ENCODE measurements at places on chromosomes 4 and X. TPM values are rescaled to one million over a fixed set of nuclear protein-coding genes. Genes with fewer than 3 reads are reported as not detected.

GRCh38 chrX:10156199-10157031, at the start of gene CLCN4:
TSS of gene CLCN4 (plus strand) at chrX:10156975. CDS start at chrX:10185033, 28,058 bp downstream.
- H3K4me1 ChIP-seq = peaks cover 29% of the 10 kb centered on the region
- DNase-seq = peak; percentile 65
- peak within 1 kb of the TSS; percentile 91 for H3K27ac ChIP-seq
- H3K36me3 ChIP-seq = peaks cover 16% of the 10 kb centered on the region
- H3K4me3 ChIP-seq = peak within 1 kb of the TSS; percentile 40

GRCh38 chrX:150897421-150898320, 797 bp downstream of the CD99L2 start:
- peak overlapping the region; percentile 70 for H3K27ac ChIP-seq
- H3K36me3 ChIP-seq = no peaks in the 10 kb centered on the region
- no peaks in the 10 kb centered on the region for H3K4me1 ChIP-seq

GRCh38 chr4:5940470-5941203, 47.8 kb upstream of the CRMP1 start:
- no peak for DNase-seq
- H3K27me3 ChIP-seq = no peaks in the 10 kb centered on the region
- H3K4me1 ChIP-seq = no peaks in the 10 kb centered on the region
- H3K36me3 ChIP-seq = no peaks in the 10 kb centered on the region
- no peak overlapping the region for H3K27ac ChIP-seq
- no peak overlapping the region for H3K4me3 ChIP-seq

DNA sequence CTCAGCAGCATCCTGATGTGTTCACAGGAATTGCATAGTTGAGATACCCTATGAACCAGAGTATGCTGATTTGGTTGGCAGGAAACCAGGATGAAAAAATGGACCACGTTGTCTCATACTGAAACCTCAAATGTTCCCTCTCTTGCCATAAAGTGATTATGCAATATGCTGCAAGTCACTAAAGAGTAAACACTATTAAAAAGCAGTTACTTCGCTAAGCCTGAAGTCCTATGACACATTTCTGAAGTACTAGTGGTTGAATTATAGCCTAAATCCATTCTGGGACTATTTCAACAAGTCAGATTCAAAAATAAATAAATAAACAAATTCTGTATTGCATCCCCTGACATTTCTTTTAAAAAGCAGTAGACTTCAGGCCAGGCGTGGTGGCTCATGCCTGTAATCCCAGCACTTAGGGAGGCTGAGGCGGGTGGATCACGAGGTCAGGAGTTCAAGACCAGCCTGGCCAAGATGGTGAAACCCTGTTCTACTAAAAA, 106.0 kb upstream of the NAP1L5 start:
- H3K4me3 ChIP-seq = no peak overlapping the region
- no peaks in the 10 kb centered on the region for H3K27me3 ChIP-seq
- no peak overlapping the region for H3K27ac ChIP-seq
- H3K36me3 ChIP-seq = no peaks in the 10 kb centered on the region
- no peaks in the 10 kb centered on the region for H3K4me1 ChIP-seq
- no peak for DNase-seq

DNA sequence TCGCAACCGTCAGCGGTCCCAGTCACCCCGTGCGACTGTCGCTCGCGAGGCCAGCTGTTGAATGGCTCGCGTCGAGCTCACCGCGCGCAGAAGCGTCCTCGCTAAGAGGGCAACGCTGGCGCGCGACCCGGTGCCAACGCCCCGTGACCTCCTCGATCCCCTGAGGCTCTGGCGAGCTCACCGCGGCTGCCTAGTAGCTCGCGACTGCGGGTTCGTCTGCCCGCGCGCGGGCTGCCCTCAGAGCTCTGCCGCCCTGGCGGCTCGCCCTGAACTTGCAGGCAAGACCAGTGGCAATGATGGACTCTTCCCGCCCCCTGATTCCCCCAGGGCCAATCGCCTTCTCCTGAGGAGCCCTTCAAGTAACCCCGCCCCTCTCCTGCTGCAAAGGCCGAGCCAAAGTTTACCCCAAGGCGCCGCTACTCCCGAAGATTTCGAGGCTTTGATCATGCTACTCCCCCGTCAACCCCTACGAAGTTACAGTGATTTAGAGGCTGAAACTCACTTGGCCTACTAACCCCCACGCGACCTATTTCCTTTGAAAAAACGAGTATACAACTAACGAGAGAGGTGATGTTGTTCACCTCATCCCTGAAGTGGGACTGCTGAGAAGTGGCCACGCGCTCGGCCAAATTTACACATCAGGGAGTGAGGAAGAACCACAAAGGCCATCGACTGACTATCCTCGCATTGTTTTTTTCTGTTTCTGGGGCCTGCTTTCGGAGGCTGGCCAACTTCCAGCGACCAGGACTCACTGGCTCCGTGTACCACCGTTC, 37.5 kb downstream of the PGRMC1 start:
- peaks cover 7% of the 10 kb centered on the region for H3K27me3 ChIP-seq
- peak; percentile 63 for DNase-seq
- peaks cover 11% of the 10 kb centered on the region for H3K4me1 ChIP-seq
- no peak overlapping the region for H3K27ac ChIP-seq

DNA sequence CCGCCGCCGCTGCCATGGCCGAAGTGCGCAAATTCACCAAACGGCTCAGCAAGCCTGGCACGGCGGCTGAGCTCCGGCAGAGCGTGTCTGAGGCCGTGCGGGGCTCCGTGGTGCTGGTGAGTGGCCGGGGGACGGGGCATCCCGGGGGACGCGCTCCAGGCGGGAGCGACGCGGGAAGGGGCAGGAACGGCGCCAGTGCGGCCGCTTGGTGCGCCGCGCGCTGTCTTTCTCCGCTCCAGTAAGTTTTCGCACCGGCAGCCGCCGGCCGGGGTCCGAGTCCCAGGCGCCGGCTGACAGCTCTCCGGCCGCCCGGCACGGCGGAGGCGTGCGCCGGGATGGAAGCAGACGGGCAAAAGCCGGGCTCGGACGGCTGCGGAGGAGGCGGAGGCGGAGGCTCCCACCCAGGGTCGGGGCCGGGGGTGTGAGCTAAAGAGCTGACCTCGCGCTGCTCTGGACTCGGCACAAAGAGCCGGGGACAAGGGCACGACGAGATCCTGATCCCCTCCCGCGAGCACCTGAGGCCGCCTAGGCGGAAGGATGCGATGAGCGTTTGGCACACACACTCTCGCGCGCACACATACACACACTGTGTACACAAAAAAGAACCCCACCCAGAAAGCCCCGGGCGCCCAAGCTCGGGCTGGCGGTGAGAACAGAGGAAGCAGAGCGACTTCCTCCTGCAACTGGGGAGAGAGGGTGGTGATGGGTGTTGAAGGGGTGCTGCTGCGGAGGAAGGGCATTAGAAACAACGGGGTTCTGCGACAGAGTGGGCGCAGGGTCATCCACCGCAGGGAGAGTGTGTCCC, 545 bp downstream of the DOCK11 start:
- H3K27ac ChIP-seq = peak overlapping the region; percentile 93
- peak; percentile 87 for DNase-seq
- H3K4me3 ChIP-seq = peak overlapping the region; percentile 78
- no peaks in the 10 kb centered on the region for H3K36me3 ChIP-seq
- H3K4me1 ChIP-seq = peaks cover 16% of the 10 kb centered on the region

DNA sequence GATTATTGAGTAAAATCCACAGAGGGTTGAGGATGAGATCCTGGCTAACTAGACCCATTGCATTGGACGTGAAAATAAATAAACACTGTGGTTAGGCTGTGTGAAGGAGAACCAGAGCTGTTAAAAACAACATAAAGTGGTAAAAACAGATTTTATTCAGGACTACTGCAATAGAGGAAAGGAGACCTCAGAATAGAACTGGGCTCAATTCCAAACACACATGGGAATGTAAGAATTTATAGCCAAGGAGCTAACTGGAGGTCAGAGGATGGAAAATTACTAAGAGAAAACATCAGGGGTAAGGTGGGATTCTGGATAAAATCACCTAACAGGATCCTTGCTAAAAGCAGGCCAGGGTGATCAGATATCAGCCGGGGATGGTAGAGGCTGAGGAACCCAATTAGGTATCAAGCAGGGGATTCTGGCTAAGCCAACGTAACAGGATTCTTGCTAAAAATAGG, 112.4 kb downstream of the RNF150 start:
- no peaks in the 10 kb centered on the region for H3K36me3 ChIP-seq
- H3K4me1 ChIP-seq = no peaks in the 10 kb centered on the region
- H3K4me3 ChIP-seq = no peak overlapping the region
- no peak for DNase-seq

- no peaks in the 10 kb centered on the region for H3K27me3 ChIP-seq
- H3K4me3 ChIP-seq = no peak overlapping the region
- H3K36me3 ChIP-seq = no peaks in the 10 kb centered on the region
- no peaks in the 10 kb centered on the region for H3K4me1 ChIP-seq
- H3K27ac ChIP-seq = no peak overlapping the region
Observed at GRCh38 chrX:103756736-103757135, 19.9 kb upstream of the PLP1 start.

GRCh38 chr4:37653601-37654000, 32.6 kb downstream of the RELL1 start:
- no peaks in the 10 kb centered on the region for H3K27me3 ChIP-seq
- no peak overlapping the region for H3K27ac ChIP-seq
- H3K4me3 ChIP-seq = no peak overlapping the region

DNA sequence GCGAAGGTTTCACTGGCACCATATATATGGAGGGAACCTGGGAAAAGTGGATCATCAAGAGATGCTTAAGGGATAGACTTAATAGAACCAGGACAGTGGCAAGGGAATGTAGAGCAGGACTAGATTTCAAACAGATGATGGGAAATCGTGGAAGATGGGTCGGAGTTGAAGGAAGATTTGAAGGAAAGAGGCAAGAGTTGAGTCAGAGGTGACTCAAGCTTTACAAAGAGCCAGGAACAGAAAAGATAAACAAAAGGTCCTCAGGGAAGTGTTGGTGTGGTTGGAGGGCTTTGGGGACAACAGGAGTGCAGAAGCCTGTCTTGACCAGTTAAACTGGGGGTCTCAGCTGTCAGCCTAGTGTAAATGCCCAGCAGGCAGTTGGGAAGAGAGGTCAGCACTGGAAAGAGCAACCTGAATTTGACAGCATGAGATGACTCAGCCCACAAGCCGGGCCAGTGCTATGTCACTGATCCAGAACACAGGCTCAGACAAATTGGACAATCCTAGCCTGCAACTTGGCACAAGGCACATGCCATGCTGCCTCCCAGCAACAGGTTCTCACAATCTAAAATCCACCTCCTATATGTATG, 230.5 kb downstream of the IDS start:
- no peak overlapping the region for H3K27ac ChIP-seq
- no peaks in the 10 kb centered on the region for H3K36me3 ChIP-seq
- no peak for DNase-seq
- H3K27me3 ChIP-seq = no peaks in the 10 kb centered on the region
- H3K4me3 ChIP-seq = no peak overlapping the region
- H3K4me1 ChIP-seq = no peaks in the 10 kb centered on the region

GRCh38 chr4:39365830-39366771, at the start of gene RFC1:
TSS of gene RFC1 (minus strand) at chr4:39366362. CDS start at chr4:39366241, 121 bp downstream.
- peak; percentile 96 for DNase-seq
- peaks cover 32% of the 10 kb centered on the region for H3K4me1 ChIP-seq
- no peaks in the 10 kb centered on the region for H3K27me3 ChIP-seq
- H3K36me3 ChIP-seq = no peaks in the 10 kb centered on the region
- H3K27ac ChIP-seq = peak within 1 kb of the TSS; percentile 65

- H3K36me3 ChIP-seq = no peaks in the 10 kb centered on the region
- no peak overlapping the region for H3K27ac ChIP-seq
- no peaks in the 10 kb centered on the region for H3K4me1 ChIP-seq
- no peaks in the 10 kb centered on the region for H3K27me3 ChIP-seq
Observed at GRCh38 chr4:26723216-26723615, 137.4 kb upstream of the STIM2 start.

DNA sequence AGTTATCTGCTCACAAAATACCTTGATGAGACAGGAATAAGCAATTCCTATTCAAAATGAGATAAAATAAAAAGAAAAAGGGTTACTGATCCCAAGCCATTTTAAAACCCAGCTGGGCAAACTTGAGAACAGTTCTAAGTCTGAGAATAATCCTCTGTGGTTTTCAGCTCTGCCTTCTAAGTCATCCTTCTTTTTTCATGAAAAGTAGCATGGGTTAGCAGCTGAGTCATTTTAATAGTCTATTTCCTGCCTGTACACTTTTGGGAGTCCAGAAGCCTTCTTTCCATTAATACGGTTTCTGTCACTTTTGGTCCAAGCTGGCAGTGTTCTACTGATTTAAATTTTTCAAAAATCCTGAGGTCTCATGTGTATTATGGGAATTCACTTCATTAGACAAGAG, 374.3 kb downstream of the IQCM start:
- no peaks in the 10 kb centered on the region for H3K27me3 ChIP-seq
- DNase-seq = no peak
- H3K27ac ChIP-seq = no peak overlapping the region
- no peaks in the 10 kb centered on the region for H3K36me3 ChIP-seq
- no peaks in the 10 kb centered on the region for H3K4me1 ChIP-seq

- no peaks in the 10 kb centered on the region for H3K36me3 ChIP-seq
- no peak overlapping the region for H3K27ac ChIP-seq
- peaks cover 8% of the 10 kb centered on the region for H3K4me1 ChIP-seq
- no peak overlapping the region for H3K4me3 ChIP-seq
- H3K27me3 ChIP-seq = peaks cover 23% of the 10 kb centered on the region
Observed at GRCh38 chr4:54218736-54219135, 10.4 kb upstream of the PDGFRA start.

- H3K4me1 ChIP-seq = peaks cover 3% of the 10 kb centered on the region
- peak; percentile 51 for DNase-seq
- no peaks in the 10 kb centered on the region for H3K36me3 ChIP-seq
- H3K27me3 ChIP-seq = no peaks in the 10 kb centered on the region
Observed at GRCh38 chrX:101659601-101660063, at the start of gene ARMCX2. TSS of gene ARMCX2 (minus strand) at chrX:101659850. CDS start at chrX:101657588, 2,262 bp downstream.

DNA sequence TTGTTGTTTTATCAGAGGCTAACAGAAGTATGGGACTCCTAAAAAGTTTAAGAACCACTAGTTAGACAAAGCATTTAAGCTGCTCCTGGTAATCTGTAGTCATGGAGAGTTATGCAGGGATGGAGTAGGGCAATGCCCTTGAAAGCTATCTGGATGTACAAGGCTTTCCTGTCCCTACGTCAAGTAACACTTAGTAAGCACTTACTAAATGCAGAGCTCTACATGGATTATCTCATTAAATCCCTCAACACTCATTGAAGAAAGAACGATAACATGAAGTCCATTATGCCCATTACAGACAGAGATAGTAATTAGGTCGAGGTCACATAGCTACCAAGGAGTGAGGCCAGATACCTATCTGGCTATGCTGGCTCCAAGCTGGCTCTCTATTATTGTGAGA, 33.2 kb downstream of the PPEF2 start:
- no peaks in the 10 kb centered on the region for H3K36me3 ChIP-seq
- DNase-seq = no peak
- H3K4me3 ChIP-seq = no peak overlapping the region
- H3K4me1 ChIP-seq = no peaks in the 10 kb centered on the region
- no peaks in the 10 kb centered on the region for H3K27me3 ChIP-seq
- no peak overlapping the region for H3K27ac ChIP-seq

- peaks cover 81% of the 10 kb centered on the region for H3K4me1 ChIP-seq
- DNase-seq = peak; percentile 49
- H3K27ac ChIP-seq = peak overlapping the region; percentile 77
- H3K36me3 ChIP-seq = peaks cover 24% of the 10 kb centered on the region
Observed at GRCh38 chr4:184460499-184461285, 13.7 kb downstream of the IRF2 start.

GRCh38 chr4:22348410-22348809, 167.5 kb downstream of the ADGRA3 start:
- no peaks in the 10 kb centered on the region for H3K27me3 ChIP-seq
- H3K4me1 ChIP-seq = no peaks in the 10 kb centered on the region
- H3K4me3 ChIP-seq = no peak overlapping the region
- H3K36me3 ChIP-seq = no peaks in the 10 kb centered on the region
- no peak overlapping the region for H3K27ac ChIP-seq
- no peak for DNase-seq

RAP1GDS1 gene
- 23.6 TPM for polyA plus RNA-seq

FRG2 gene
- not detected for polyA plus RNA-seq

ASMT gene
- polyA plus RNA-seq = 1.2 TPM

SMR3B gene
- polyA plus RNA-seq = not detected

WFS1 gene
- polyA plus RNA-seq = 5.8 TPM

CHRNA9 gene
- polyA plus RNA-seq = 0.65 TPM

NAA11 gene
- polyA plus RNA-seq = not detected

WDR19 gene
- polyA plus RNA-seq = 35.1 TPM

IGSF1 gene
- polyA plus RNA-seq = not detected

ARHGAP36 gene
- not detected for polyA plus RNA-seq
